ENCODE measurements at places on chromosomes 16 and 17.

GRCh38 chr17:2172077-2172851, 117.4 kb downstream of the HIC1 start:
- no peak for DNase-seq

DNA sequence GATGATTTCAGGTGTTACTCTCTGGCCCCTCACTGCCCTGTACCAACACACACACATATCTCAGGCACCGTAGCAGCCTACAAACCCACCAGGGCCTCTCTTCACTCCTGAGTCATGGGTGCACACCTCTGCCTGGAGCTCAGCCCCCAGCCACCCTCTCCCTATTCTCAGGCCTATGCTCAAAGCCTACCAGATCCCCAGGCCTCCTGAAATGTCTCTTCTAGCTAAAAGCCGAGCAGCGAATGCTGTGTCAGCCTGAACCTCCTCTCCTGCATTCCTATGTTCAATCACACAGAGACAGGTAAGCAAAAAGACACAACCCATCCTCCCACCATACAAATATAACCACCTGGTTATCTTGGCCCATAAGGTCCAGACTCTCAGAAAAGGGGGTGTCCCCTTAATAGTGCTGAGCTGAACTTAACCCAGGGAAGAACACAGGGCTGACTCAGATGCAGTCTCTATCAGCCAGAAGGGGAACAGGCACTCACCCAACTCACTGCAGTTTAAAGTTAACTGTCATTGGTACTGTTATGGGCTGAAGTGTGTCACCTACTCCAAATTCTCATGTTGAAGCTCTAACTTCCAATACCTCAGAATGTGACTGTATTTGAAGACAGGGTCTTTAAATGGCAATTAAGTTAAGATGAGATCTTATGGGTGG, 62.0 kb upstream of the TEKT3 start:
- no peak for DNase-seq

DNA sequence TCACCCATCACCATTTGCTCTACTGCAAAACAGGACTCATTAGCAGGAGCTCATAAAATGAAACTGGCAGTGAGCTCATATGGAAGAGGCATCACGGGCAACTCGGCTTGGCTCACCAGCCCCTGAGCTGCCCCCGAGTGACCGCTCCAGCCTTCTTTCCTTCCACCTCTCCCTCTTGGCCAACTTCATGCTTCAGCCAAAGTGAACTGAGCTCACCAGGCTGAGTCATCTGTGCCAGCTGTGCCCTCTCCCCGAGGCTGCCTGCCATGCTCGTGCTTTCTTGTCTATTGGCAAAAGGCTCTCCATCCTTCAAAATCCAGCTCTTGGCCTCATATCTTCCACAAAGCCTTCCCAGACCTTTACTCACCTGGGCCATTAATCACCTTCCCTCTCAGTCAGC, 391.4 kb downstream of the WWOX start:
- DNase-seq, result no peak

DNA sequence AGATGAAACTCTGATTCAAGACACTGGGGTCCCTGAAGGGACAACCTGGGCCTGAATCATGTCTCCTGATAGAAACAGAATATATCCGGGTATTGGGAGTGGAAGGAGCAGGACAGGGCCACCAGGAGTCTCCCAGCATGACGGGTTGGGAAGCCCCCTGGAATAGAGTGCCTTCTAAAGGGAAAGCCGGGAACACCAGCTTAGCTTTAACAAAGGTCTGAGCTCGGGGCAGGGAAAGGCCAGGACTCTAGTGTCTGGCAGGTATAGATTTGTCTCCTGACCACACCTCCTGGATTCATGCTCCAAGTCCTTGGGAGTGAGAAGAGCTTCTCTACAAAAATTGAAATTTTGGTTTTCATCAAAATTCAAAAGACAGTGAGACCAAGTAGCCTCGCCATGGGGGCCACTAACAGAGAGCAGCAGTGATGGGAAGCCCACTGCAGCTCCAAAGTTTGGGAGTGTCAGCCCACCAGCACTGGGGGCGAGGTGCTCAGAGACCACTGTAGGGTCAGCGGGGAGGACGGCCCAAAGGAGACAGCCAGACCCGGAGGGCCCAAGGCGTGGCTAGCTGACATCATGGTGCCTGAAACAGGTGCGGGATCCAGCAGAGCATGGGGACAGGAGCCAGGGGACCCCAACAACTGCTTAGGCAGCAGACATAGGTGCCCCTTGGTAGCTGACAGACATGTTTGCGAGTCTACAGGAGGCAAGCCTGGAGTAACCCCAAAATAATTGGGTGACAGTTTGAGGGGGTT, 81.0 kb downstream of the C16orf78 start:
- DNase-seq, result peak; percentile 15

- DNase-seq, result no peak
These were observed 70.8 kb downstream of the NLK start for GRCh38 chr17:28113269-28113668.
